Activated T-cell treated with anti-CD3 and anti-CD28 coated beads for 1 hour (primary cell): ENCODE measurements at places on chromosomes 16 and 17.

- no peak for DNase-seq
Observed at GRCh38 chr17:72134608-72135394, 14.0 kb downstream of the SOX9 start.

DNA sequence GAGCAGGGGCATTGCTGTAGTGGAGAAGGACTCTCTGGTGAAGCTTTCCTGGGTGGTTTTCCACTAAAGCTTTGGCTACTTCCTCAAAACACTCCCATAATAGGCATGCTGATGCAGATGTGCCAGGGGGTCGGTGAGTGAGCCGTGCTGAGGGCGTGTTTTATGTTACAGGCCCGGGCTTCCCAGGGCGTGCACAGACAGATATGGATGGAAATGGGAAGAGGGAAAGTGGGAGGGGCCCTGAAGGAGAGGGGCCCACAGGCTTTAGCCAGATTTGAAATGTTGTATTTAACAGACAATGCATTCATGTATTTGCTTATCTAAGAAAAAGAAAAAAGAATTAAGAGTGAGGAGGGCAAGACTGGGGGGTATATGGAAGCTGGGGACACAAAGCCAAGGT is 56.3 kb downstream of the IL21R start:
- no peak for DNase-seq

DNA sequence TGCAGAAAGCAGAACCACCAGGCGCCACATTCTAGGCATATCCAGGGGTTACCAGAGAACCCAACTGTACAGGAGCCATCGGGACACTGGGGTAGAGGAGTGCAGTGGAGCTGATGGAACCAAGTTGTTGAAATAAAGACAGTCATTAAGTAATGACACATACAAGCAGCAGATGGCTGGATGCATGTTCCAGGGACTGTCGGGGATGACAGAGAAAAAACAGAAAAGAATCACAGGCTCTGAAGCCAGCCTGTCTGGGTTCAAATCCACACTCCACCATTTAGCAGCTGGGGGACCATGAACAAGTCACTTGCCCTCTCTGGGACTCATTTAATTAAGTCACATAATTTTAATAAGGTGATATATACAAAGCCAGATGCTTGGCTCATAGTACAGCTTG is 117.1 kb downstream of the ZNF423 start:
- DNase-seq = no peak

DNA sequence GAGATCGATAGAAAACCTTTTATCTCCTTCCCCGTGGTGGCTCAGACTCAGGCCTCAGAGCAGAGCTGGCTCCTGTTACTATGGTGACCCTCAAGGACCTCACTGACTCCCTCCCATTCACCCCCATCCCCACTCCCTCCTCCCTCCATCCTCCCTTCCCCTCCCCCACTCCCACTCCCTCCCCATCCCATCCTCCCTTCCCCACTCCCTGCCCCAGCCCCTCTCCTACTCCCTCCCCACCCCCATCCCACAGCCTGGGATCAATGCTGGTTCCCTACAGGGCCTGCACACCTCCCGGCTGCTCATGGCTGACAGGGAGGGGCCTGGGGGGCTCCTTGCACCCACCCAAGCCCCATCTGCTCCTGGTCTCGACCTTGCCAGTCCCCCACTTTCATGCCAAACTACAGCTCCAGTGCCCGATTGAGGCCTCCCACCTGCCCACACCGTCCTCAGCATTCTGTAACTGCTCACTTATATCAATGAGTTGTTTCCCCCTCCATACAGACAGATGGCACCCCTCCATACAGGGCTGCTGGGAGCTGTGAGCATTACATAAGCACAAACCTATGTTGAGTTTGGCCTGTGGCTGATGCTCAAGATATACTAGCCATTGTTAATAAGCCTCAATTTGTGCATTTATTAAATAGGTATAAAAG is 11.6 kb upstream of the RAI1 start:
- DNase-seq = no peak

DNA sequence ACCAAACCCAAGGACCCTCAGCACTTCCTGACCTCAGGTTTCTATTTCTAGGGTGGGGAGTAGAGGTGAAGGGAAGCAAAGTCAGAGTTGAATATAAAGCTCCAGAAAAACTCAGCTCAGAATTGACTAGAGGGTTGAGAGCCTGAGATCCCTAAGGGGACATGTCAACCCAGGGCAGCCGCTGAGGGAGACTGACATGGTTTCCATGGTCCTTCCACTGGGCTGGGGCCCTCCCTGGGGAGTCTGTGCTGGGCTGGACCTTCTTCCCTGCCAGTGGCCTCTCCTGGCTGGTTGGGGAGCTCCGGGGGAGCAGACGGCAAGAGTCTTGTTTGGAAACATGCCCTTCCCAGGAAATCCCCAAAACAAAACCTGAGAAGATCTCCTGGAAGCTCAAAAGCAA is 121.3 kb downstream of the METRNL start:
- no peak for DNase-seq

DNA sequence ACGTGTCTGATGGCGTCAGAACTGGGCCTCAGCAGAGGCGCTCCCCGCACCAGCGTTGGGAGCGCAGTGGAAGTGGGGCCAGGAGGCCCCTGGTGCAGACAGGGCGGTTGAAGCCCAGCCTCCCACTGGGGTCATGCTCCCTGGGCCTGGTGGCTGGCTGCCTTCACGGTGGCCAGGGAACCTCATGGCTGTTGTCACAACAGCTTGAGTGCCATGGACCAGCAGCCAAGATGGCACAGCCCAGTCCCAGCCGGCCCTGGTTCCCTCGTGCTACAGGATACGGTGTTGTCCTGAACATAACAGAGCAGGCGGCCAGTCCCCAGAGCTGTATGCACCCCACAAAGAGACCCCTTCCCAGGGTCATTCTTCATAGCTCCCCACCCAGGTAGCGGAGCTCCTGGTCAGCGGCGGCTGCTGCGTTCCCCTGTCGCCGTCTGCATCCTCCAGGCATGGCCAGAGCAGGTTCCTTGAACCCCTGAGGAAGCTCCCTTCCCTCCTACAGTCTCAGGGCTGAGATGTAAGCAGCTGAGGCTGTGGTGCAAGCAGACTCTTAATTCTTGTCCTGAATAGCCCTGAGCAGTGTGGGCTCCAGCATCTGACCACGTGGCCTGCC is 29.7 kb downstream of the NME3 start:
- DNase-seq = no peak

GRCh38 chr17:35907691-35908090 is 22.9 kb downstream of the RDM1 start:
- no peak for DNase-seq

DNA sequence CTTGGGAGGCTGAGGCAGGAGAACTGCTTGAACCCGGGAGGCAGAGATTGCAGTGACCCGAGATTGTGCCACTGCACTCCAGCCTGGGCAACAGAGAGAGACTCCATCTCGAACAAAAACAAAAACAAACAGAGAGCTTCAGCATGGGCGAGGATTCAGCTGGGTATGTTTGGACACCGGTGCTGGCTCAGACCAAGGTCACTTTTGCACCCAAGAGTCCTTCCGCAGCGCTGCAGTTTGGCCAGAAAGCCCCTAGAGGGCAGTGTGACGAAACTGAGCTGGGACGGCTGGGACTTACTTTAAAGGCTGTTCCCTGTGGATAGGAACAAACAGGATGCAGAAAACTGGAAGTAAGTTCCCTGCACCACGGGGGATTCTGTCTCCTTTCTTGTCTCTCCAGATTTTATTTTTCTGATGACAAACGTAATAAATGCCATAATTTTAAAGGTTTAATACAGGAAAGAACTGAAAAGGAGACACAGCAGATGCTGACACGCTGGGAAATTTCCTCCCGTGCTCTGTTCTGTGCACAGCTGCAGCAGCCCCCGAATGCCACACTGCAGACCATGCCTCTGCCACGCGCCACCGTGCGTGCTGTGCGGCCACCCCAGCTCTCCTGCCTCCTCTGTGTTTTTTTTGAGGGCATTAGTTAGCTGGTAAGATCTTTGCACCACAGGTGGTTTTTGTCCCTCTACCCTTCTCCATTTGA is 25.2 kb upstream of the USP36 start:
- peak; percentile 54 for DNase-seq

DNA sequence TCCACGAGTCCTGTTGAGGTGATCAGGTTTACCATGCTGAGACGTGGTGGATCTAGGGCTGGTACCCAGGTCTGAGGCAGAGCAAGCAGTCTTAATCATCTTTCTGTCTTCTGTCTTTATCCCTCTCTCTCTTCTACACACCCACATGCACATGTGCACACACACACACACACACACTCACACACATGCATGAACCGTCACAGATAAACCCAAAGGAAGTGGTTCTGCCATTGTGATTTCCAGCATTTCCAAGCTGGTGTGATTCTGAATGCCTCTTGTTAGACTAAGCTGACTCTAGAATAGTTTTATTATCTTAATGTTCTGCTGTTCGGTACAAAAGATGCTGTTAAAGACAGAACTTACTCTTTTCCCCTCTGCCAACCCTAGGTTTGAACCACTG is 411.8 kb upstream of the SALL1 start:
- no peak for DNase-seq

- DNase-seq = no peak
Observed at GRCh38 chr16:70601576-70602575, 44.5 kb upstream of the IL34 start.

DNA sequence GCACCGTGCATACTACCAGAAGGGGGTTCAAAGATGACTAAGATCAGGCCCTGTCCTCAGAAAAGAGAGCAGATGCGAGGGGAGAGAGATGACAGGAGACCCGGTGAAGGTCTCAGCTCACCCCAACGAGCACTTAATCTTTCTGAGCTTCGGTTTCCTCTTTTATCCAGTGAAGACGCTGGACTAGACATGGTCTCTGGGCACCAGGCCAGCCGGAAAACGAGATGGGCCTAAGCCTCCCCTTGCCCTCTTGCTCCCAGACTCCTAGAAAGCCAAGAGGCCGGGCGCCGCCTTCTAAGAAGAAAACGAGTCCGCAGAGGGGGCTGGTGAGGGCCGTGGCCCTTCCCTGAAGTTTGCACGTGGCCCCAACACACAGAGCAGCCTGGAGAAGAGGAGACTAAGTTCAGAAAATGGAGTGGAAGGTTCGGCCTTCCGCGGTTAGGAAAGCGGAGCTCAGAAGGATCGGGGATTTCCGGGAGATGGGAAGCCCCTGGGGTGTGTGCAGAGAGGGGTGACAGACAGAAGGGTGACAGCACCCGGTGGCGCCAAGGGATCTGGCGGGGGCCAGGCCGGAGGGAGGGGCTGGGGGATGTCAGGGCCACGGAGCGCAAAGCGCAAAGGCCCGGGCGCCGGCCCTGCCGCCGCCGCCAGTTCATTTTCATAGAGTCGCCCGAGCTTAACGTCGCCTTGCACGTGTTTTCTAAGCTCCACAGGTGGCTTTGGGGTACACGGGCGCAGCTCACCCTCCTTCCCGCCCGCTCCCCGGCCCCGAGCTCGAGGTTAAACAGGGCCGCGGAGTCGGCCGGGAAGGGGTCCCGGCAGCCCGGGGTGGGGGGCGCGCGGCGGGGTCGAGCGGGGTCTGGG is 42.1 kb upstream of the BHLHA9 start:
- no peak for DNase-seq

DNA sequence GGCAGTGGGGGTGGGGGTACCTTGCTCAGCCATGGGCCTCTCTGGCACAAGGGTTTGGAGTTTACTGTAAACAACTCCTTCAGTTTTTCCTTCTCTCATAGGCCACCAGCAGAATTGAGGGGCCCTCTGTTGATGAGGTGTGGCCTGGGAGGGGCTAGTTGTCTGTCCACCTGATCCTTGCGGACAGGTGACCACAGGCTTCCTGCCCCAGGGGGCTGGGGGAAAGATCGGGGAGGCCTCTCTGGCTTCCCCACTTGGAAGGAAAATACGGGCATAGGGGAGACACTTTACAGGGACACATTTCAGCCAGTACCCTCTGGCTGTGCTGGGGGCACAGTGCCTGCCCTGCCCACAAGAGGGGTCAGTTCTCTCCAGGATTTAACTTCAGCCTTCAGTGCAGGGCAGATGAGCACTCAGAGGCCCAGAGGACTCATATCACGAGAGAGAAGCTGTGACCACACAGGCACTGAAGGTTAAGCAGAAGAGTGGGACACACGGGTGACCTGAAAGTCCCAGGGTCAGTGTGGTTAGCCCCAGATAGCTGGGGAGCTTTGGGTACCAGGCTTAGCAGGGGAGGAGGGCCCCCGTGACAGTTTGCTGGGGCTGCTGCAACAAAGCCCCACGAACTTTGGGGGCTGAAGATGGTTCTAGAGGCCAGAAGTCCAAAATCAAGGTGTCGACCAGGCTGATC is 245.9 kb downstream of the SEC14L1 start:
- DNase-seq = no peak

GRCh38 chr17:20267459-20267842 is 199.9 kb downstream of the LGALS9B start:
- DNase-seq = peak; percentile 40

DNA sequence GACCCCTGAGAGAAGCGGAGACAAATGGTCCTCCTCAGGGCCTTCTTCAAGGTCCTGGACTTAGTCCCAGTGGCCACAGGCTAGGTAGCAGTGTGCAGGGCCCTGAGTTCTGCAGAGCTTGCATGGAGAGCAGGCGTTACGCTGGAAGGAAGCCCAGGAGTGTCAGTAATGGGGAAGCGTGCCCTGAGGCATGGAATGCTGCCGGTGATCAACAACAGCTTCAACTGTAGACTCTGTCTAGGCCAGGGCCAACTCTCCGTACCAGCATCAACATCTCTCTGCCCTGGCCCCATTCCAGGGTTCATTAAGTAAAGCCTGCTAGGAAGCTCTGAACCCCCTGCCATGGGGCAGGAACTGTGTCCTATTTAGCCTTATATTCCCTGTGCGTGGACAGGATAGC is 568 bp upstream of the TNK1 start:
- DNase-seq = no peak

GRCh38 chr17:42623732-42624596 is 14.5 kb downstream of the TUBG1 start:
- DNase-seq = no peak

DNA sequence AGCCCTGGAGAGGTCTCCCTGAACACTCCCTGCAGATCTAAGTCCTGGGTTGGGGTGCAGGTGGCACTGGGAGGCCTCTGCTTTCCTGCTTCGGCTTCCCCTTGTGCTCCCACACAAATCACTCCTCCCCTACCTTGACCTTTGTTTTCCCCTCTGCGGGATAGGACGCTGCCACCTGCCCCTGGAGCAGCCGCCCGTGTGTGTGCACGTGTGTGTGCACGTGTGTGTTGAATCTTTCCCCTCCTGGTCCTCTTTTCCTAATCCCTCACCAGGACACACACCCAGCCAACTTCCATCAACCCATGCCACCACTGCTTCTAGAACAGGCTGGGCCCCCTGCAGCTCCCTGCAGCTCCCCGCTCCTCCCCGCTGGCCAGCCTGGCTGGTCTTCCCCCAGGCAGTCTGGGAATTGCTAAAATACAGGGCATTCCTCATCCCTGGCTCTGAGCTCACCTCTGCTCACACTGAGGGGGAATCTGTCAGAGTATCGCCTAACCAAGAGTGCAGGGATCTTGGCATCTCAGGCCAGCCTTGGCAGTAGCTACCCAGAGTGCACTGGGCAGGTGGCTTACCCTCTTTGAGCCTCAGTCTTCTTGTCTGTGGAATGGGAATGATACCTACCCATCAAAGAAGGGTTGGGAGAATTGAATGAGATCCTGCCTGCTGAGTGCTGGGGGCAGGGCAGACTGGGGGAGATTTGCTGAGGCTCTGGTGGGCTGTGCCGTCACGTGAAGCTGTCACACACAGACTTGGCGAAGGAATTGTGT is 198.5 kb downstream of the NTN1 start:
- DNase-seq = no peak
